ENCODE measurements at places on chromosomes 2 and 18.

- DNase-seq: no peak
Observed at GRCh38 chr2:239316562-239317465, 84.0 kb downstream of the HDAC4 start.

GRCh38 chr18:2880473-2880872 is 33.7 kb downstream of the EMILIN2 start:
- DNase-seq: no peak

GRCh38 chr2:197209246-197209645 is 101.3 kb downstream of the ANKRD44 start:
- DNase-seq: no peak

DNA sequence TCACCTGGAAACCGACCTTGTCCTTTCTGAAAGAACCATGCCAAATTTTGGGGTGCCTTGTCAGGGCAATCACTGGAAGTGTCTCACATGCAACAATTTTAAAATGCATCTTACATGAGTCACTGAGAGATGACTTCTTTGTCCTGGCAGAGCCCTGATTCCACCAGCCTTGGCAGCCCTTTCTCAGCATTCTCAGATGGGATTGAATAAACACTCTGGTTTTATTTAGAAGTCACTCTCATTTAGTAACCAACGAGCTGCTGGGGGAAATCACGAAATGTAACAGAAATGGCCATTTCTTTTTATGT is 3.8 kb upstream of the ATP8B1 start:
- DNase-seq: no peak

DNA sequence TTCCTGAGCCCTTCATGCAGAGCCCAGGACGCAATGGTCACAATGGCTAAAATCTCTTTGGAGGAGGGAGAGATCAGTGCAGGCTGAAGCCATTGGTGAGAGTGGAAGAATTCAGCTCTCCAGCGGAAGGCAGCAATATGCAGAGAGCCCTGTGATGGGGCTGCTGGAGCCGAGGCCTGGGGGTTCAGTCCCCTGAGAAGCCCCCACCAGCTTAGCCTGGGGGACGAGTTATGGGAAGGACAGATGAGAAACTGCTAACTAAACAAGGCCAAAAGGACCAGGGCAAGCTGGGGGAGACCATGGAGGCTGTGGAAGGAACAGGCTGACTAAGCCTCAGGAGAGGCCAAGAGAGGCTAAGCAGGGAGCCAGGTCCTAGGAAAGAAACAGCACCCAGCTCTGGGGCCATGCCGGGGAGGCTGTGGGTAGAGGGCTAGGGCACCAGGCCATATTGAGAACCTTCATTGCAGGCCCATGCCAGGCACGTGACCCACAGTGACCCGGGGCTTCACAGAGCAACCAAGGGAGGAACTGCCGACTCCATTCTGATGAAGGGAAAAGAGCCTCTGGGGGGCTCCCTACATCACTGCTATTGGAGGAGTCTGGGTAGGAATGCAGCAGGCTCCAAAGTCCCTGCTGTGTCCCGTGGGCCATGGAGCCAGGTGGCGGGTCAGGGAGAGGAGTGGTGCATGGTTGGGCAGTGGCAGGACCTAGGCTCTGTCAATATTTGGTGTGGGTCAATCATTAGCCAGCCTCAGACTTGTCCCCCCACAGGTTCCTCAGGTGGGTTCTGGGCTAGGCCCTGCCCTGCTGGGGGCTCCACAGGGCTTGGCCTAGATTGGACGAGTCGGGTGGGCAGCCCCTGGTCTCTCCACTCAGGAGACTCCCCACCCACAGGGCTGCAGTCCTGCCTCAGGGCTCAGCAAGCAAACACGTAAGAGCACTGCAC is 19.8 kb downstream of the PROC start:
- DNase-seq: no peak

GRCh38 chr2:7016601-7017211 is 99.5 kb downstream of the RNF144A start:
- DNase-seq: no peak

- no peak for DNase-seq
Observed at GRCh38 chr2:157192445-157193423, 64.8 kb upstream of the GALNT5 start.

Measured in epithelial cell of prostate (primary cell).